ENCODE measurements at places on chromosomes 1 and 21. TPM values are rescaled to one million over a fixed set of nuclear protein-coding genes. Genes with fewer than 3 reads are reported as not detected.

Gene PSEN2
- 38.6 TPM for total RNA-seq

Gene RPE65
- total RNA-seq = not detected

Gene GPATCH2
- 17.5 TPM for total RNA-seq

Gene CNR2
- 13.2 TPM for total RNA-seq

Gene ATP1A4
- 0.57 TPM for total RNA-seq

DNA sequence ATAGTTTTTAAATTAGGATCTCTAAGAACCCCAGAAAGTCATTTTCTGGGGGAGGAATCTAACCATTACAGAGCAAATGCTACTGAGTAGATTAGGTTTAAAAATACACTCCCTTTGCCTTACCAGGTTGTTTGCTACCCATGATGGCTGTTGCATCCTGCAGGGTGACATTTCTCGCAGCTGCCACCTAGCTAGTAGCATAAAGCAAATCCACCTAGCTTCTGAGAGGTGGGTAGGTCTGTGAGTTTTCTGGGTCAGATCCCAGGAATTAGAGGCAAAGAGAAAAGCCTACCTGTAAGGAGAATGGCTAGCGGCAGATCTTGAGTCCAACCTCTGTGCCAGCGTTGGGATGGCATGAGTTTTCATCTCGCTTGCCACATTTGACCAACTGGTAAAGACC is 95.9 kb downstream of the DAB1 start:
- H3K27ac ChIP-seq = no peak overlapping the region
- H3K4me3 ChIP-seq = no peak overlapping the region
- H3K27me3 ChIP-seq = no peaks in the 10 kb centered on the region
- H3K4me1 ChIP-seq = peaks cover 11% of the 10 kb centered on the region
- no peaks in the 10 kb centered on the region for H3K36me3 ChIP-seq

GRCh38 chr1:198088360-198089071 is 68.3 kb upstream of the NEK7 start:
- no peak overlapping the region for H3K27ac ChIP-seq
- DNase-seq = no peak
- no peaks in the 10 kb centered on the region for H3K36me3 ChIP-seq

DNA sequence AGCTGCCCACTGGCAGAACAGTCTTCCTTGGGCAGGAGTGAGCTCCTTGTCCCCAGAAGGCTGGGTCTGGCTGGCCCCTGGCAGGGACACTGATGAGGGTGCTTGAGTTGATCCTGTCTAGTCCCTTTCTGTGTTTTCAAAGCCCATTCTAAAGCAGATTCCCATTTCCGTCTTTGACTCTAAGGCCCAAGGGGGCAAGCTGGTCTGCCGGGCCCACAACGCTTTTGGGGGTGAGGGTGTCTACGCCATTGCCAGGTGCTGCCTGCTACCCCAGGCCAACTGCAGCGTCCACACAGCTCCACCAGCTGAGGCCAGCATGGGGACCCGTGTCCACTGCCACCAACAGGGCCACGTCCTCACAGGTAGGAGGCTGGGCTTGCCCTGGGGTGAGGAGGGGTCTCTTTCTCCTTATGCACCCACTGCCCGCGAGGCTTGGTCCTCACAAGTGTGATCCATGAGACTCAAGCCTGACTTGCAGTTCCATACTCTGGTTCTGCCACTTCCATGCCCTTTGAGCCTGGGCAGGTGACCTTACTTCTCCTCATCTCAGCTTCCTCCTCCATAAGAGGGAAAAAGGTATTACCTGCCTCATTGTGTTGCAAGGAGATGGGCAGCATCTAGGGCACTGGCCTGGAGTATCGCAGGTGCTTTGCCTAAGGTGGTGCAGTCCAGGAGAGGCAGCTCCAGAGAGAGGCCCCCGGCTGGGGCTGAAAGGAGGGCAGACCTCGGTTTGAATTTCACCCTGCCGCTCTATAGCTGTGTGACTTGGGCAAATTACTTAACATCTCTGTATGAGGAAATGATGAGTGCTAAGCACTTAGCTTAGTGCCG is 20.2 kb downstream of the PCSK9 start:
- no peak overlapping the region for H3K27ac ChIP-seq
- H3K4me3 ChIP-seq = no peak overlapping the region
- DNase-seq = no peak
- no peaks in the 10 kb centered on the region for H3K4me1 ChIP-seq
- no peaks in the 10 kb centered on the region for H3K36me3 ChIP-seq

GRCh38 chr21:32702702-32703101 is 25.1 kb downstream of the SYNJ1 start:
- H3K4me1 ChIP-seq = no peaks in the 10 kb centered on the region
- DNase-seq = no peak
- H3K27ac ChIP-seq = peak overlapping the region; percentile 2
- H3K4me3 ChIP-seq = no peak overlapping the region
- H3K27me3 ChIP-seq = no peaks in the 10 kb centered on the region

DNA sequence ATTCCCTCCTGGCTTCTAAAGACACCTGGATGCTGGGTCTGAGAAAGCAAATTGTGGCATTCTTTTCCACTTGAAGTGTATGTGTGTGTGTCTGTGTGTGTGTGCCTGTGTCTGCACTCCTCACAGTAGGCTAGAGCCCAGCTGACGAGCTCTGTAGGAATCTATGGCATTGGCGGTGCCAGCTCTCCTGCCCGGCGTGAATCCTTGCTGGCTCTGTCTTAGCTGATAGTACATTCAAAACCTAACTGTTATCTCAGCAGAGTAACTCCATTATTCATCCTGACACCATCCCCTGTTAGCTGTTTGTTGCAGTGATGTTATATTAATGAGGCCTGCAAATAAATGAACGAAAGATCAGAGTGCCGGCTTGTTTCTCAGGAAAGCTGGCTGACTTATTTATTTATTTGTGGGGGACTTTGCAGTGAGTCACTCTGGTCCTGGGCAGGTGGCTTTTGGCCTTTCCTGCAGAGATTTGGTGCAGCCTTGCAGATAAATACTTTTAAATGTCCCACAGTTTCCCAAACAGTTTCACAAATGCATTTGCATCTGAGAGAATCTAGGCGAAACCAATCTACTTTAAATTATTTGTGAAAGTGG is 160.6 kb upstream of the CD34 start:
- no peaks in the 10 kb centered on the region for H3K36me3 ChIP-seq
- H3K4me3 ChIP-seq = no peak overlapping the region
- no peak for DNase-seq
- H3K4me1 ChIP-seq = no peaks in the 10 kb centered on the region
- H3K27me3 ChIP-seq = no peaks in the 10 kb centered on the region

DNA sequence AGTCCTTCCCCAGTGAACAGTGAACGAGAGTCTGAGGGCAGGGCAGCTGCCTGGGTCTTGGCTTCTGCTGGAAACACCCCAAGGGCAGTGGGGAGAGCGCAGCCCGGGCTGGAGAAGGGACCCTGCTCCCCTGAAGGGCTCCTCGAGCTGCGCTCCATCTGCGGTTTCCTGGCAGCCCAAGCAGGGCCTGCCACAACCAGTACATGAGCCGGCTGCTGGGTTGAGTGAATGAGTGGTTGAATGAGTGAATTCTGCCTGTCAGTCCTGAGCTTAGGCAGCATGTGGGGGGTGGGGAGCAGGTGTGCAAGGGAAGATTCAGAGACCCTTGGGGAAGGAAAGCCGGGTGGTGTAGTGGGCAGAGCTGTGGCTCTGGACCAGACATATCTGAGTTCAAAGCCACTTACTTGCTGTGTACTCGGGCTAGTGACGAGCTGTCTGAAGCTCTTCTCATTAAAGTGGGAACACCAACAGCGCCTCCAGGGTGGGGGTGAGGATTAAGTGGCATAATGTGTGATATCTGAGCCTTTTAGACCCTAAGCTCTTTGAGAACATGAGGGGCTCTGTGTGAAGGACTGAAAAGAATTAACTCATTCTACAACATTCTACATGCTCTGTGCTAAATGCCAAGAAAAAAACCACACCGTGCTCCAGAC is 3.7 kb downstream of the OPRD1 start:
- H3K4me1 ChIP-seq = no peaks in the 10 kb centered on the region
- H3K27me3 ChIP-seq = peaks cover under 1% of the 10 kb centered on the region
- no peak for DNase-seq
- no peak overlapping the region for H3K4me3 ChIP-seq
- H3K36me3 ChIP-seq = no peaks in the 10 kb centered on the region
- no peak overlapping the region for H3K27ac ChIP-seq

- no peak overlapping the region for H3K27ac ChIP-seq
- DNase-seq = no peak
- no peaks in the 10 kb centered on the region for H3K36me3 ChIP-seq
- H3K4me1 ChIP-seq = no peaks in the 10 kb centered on the region
- no peaks in the 10 kb centered on the region for H3K27me3 ChIP-seq
Observed at GRCh38 chr1:11850156-11850555, 2.6 kb upstream of the NPPA start.

GRCh38 chr1:223466151-223466550 is 72.9 kb downstream of the CCDC185 start:
- H3K27me3 ChIP-seq = no peaks in the 10 kb centered on the region
- H3K4me3 ChIP-seq = no peak overlapping the region
- H3K36me3 ChIP-seq = no peaks in the 10 kb centered on the region
- H3K4me1 ChIP-seq = no peaks in the 10 kb centered on the region
- DNase-seq = no peak

DNA sequence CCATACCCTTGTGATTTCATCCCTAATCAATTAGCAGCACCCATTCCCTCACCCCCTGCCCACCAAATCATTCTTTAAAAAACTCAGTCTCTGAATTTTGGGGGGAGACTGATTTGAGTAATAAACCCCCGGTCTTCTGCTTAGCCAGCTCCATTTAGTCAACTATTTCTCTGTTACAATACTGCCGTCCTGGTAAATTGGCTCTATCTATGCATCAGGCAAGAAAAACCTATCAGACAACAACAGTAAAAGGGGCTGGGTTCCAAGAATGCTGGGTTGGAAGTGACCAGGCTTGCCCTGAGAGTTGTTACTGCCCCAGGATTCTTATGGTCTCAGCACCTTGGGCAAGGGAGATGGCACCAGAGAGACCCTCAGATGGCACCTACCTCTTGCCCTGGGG is 16.3 kb upstream of the C1orf198 start:
- H3K27ac ChIP-seq = no peak overlapping the region
- no peaks in the 10 kb centered on the region for H3K27me3 ChIP-seq
- no peaks in the 10 kb centered on the region for H3K36me3 ChIP-seq

GRCh38 chr1:231694075-231694431 is 67.5 kb downstream of the DISC1 start:
- no peaks in the 10 kb centered on the region for H3K36me3 ChIP-seq
- no peak overlapping the region for H3K4me3 ChIP-seq
- no peaks in the 10 kb centered on the region for H3K4me1 ChIP-seq
- H3K27ac ChIP-seq = no peak overlapping the region

DNA sequence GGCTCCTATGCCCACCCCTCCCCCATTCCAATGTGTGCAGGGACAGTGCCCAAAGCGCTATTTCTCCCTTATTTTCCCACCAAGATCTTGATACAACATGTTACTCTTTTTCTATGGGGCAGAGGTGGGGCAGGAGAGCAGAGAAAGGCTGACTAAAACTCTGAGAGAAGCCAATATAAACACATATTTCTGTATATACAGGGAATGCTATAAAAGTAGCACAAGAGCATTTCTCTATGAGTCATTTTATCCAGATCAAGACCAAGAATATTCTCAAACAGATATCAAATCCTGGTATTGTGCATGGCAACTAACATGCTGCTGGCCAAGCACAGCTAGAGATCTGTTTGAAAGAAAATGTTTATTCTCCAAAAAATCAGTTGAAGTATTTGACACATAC is 7.3 kb downstream of the WDR26 start:
- no peak overlapping the region for H3K4me3 ChIP-seq
- H3K27me3 ChIP-seq = no peaks in the 10 kb centered on the region
- H3K4me1 ChIP-seq = peaks cover 14% of the 10 kb centered on the region
- peaks cover 67% of the 10 kb centered on the region for H3K36me3 ChIP-seq
- DNase-seq = no peak

GRCh38 chr1:24566236-24566867 is 10.5 kb downstream of the NCMAP start:
- H3K27ac ChIP-seq = no peak overlapping the region
- no peak overlapping the region for H3K4me3 ChIP-seq
- H3K27me3 ChIP-seq = no peaks in the 10 kb centered on the region
- H3K4me1 ChIP-seq = no peaks in the 10 kb centered on the region
- no peaks in the 10 kb centered on the region for H3K36me3 ChIP-seq

- no peaks in the 10 kb centered on the region for H3K27me3 ChIP-seq
- no peak overlapping the region for H3K4me3 ChIP-seq
- H3K27ac ChIP-seq = peak overlapping the region; percentile 6
- no peaks in the 10 kb centered on the region for H3K4me1 ChIP-seq
- peak; percentile 52 for DNase-seq
Observed at GRCh38 chr21:29092102-29092959, 18.9 kb upstream of the CCT8 start.

- no peaks in the 10 kb centered on the region for H3K27me3 ChIP-seq
- no peaks in the 10 kb centered on the region for H3K36me3 ChIP-seq
- no peak overlapping the region for H3K27ac ChIP-seq
- DNase-seq = no peak
- no peak overlapping the region for H3K4me3 ChIP-seq
- H3K4me1 ChIP-seq = peaks cover 6% of the 10 kb centered on the region
Observed at GRCh38 chr1:110088739-110089316, 18.4 kb upstream of the ALX3 start.

GRCh38 chr1:32215629-32216480 is 6.3 kb downstream of the TMEM234 start:
- peak overlapping the region; percentile 47 for H3K27ac ChIP-seq
- no peaks in the 10 kb centered on the region for H3K36me3 ChIP-seq
- peak; percentile 84 for DNase-seq
- no peaks in the 10 kb centered on the region for H3K27me3 ChIP-seq
- H3K4me3 ChIP-seq = no peak overlapping the region

DNA sequence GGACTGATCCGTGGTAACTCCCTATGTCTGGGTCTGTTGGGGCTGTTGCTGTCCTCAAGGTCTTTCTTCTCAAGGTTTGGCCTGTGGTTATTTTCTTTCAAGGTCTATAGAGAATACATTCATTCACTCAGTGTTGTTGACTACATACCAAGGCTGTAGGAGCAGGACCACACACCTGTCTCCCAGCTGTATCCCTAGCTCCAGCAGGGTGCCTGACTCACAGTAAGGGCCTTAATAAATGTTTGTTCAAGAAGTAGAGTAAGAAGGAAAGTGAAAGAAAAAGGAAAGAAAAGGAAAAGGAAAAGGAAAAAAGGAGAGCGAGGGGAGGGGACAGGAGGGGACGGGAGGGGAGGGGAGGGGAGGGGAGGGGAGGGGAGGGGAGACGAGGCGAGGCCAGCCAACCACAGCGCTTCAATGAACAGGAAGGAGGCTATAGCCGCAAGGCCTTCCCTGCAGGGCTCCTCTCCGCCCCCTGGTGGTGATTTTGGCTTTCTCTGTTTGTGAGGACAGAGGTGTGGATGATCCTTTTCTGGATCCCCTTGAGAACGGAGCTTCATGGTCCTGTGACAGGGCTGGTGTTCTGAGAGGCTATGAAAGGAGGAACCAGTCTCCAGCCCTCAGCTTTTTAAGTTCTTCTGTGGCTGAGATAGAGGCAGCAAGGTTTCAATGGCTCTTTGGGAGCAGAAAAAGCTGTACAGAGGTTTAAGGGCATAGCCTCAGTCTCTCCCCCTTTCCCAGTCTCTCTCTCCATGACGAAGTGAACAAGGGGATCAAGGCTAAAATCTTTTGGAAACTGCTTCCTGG is 30.6 kb upstream of the LCE5A start:
- no peak overlapping the region for H3K27ac ChIP-seq
- H3K36me3 ChIP-seq = no peaks in the 10 kb centered on the region
- DNase-seq = peak; percentile 72
- H3K4me3 ChIP-seq = no peak overlapping the region

GRCh38 chr1:61523893-61524605 is 200.9 kb downstream of the TM2D1 start:
- no peaks in the 10 kb centered on the region for H3K36me3 ChIP-seq
- no peaks in the 10 kb centered on the region for H3K27me3 ChIP-seq
- no peak overlapping the region for H3K27ac ChIP-seq
- no peak overlapping the region for H3K4me3 ChIP-seq
- H3K4me1 ChIP-seq = no peaks in the 10 kb centered on the region
- no peak for DNase-seq
